ENCODE measurements at places on chromosomes 3 and 15.

DNA sequence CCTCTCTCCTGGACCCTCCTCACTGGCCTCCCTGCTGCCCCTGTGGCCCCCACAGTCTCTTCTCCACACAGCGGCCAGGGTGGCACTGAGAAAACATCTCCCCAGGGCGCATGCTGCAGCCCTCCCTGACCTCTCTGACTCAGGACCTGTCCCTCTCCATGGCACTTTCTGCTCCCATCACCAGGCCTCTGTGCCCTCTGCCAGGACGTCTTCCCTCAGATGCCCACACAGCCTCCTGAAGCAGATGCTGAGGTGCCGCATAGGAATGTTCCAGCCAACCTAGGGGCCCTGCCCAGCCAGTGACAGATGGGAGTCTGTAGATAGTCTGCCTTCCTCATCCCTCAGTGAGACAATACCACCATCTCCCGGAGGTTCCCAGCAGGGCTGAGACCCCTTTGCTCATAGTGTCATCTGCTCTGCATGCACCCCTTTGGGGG lies 8.7 kb downstream of the MYL3 start:
- no peak for DNase-seq

- no peak for DNase-seq
Observed at GRCh38 chr3:158658889-158659288, 13.6 kb downstream of the LXN start.

DNA sequence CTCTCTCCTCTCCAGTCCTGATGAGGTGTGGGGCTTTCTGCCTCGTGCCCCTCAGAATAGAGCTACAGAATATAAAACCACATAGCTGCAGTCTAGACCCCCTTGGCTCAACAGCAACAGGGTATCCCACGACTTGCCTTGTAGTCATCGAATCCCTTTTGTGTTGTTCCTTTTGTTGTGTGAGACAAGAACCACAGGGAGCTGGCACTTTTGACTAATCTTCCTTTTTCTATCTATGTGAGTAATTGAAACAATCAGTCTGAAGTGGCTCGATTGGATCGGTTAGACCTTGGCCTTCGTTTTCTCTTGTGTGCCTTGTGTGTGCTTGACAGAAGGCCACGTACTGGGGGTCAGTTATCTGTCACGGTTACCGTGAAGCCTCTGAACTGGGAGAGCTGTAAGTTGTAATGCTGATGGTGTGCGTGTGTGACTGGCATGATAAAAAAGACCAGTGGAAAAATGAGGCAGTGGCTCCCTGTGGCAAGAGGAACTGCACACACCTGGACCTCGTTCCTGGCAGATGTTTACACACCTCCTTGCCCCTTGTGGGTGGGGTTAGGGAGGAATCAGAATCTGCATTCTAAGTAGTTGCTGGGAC lies 23.2 kb upstream of the IQCF6 start:
- DNase-seq = no peak

- DNase-seq = peak; percentile 69
Observed at GRCh38 chr15:90141646-90142045, 39.4 kb upstream of the IDH2 start.

- no peak for DNase-seq
Observed at GRCh38 chr15:66496951-66497501, 536 bp downstream of the SNAPC5 start.

GRCh38 chr15:29233566-29233965 lies 36.1 kb downstream of the NSMCE3 start:
- DNase-seq = peak; percentile 41

DNA sequence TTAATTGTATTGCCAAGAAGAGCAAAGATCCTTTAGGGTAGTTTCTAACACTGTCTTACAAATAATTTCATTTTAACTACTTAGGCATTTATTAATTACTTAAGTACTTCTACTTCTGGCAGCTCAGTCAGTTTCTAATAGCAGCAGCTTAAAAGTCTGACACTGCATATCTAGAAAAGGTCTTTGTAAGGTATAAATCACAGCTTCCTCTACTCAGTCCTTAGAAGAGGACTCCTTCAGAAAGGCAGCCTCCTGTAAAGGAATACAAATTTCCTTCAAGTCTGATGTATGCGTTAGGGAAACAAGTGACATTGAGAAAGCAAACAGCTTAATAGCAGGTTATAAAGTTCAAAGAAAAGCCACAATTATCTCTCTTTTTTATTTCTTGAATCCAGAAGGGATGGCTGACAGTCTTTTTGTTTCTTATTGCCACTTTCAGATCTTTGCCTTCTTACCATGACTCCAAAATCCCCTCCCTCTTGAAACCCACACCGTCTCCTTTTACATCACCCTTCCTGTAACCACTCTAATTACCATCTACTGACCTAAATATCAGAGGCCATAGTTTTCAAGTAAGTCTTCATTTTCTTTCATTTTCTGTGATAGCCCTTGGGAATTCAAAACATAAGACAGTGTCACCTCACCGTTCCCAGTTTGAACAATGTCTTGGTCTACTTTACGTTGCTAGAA lies 109.5 kb downstream of the CGGBP1 start:
- no peak for DNase-seq

DNA sequence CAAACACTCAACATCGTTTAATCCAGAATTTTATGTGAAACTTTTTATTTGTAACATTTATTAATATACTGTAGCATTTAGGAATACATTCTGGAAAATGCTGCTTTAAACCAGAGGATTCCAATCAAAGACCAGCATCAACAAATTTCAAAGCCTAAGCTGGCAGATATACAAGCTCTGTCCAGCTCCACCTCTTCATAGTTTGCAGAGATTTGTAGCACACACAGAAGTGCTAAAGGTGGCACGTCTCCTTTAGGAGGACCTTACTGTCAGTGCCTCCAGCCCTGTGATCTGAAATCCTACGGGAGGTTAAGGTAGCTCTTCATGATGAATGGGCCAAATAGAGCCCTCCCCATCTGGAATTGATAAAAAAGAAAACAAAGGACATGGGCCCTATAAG lies 329.7 kb upstream of the NECTIN3 start:
- no peak for DNase-seq

- no peak for DNase-seq
Observed at GRCh38 chr3:63429905-63430304, 151.8 kb downstream of the SYNPR start.

GRCh38 chr3:138389144-138389601 lies 40.8 kb downstream of the MRAS start:
- DNase-seq = no peak

GRCh38 chr3:445960-446359 lies 249.4 kb downstream of the CHL1 start:
- no peak for DNase-seq

DNA sequence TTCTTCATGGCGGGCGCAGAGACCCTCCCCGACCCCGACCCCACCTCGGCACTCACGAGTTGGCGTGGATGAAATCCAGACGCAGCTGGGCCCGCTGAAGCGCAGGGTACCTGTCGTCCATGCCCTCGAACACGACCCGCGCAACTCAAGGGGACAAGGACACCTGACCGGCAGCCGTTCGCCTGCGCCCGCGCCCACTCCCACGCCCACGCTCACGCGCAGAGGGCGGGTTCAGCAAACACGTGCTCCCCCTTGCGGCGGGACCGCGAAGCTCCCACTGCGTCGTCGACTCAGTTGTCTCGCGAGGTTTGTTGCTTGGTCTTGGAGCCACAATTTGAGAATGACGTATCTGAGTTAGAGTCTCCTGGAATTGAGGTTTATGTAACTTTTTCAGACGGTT lies at the start of gene MORC1:
TSS of gene MORC1 (minus strand) at position 196 of the 400 bp plus-strand sequence. CDS start at position 121, 75 bp downstream.
- no peak for DNase-seq

GRCh38 chr3:198062068-198062465 lies 102.0 kb downstream of the LMLN start:
- DNase-seq = no peak

DNA sequence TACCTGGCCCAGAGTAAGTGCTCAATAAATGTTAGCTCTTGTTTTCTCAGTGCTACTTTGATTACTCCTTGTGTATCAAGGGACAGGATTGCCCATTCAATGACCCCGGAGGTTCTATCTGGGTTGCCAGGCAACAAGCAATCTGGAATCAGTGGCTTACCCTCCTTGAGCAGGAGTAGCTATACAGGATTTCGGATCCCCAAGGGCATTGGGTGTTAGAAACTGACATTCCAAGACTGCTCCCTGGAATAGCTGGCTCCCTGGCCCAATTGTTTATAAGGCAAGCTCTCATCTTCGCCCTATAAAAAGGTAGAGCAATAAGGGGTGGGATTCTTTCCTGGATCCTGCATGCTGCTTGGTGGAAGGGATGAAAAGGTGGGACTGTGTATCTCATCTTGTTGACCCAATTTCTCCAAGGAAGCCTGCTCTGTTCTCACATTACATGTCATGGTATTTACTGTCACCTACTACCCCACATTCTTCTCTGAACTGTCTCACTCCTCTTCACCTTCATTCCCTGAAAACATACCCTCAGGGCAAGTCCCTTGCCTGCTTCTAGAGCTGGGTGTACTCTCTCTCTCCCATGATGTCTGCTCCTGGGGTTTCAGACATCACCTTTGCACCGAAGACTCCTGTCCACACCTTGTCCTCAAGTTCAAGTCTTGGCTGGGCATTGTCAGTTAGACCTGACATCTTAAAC lies 26.4 kb upstream of the SCN10A start:
- no peak for DNase-seq

Measured in Daoy (cell line).